ENCODE measurements at places on chromosomes 4 and X.

GRCh38 chrX:111131572-111131971, 35.6 kb downstream of the PAK3 start:
- DNase-seq, result no peak

GRCh38 chr4:104494185-104494584, 509 bp downstream of the CXXC4 start:
- DNase-seq, result no peak

DNA sequence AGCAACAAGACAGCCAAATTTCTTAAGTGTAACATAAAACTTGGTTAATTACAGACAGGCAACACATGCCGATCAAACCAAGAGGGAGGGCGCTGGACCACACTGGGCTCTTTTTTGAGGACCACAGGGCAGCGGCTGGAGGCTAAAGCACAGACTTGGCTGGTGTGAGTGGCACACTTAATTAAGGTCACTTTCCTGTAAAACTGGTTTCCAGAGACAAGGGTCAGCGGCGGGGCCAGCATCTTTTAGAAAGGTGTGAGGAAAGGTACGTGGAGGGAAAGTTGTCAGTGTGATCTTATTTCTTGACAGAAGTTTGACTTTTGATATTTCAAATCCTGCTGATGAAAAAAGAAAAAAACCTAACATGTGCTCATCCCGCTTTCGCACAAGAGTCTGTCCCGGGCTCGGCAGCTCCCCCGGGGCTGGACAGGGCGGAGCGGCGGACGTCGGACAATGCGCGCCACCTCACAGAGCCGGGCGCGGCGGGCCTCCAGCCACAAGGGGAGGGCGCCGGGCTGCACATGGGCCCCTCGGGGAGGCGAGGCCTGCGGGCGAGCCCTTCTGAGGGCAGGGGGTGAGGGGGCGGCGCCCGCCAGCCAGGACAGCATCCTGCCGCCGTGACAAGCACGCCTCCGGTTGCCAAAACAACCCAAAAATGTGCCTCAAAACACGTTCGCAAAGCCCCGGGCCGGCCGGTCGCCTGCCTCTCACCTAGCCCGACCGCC, 660 bp upstream of the HSPA4L start:
- DNase-seq, result peak; percentile 66

- no peak for DNase-seq
Measured at GRCh38 chrX:19705196-19705769, 182.1 kb downstream of the SH3KBP1 start.

- peak; percentile 75 for DNase-seq
Measured at GRCh38 chr4:37244583-37245390, at the start of gene NWD2. TSS of gene NWD2 (plus strand) at chr4:37244743. CDS start at chr4:37245068, 325 bp downstream.

All from glutamatergic neuron (in vitro differentiated cells).